T47D (cell line): ENCODE measurements at places on chromosomes 16 and 17.

- no peak for DNase-seq
These were observed 54.2 kb upstream of the CDR2 start for GRCh38 chr16:22428654-22429053.

GRCh38 chr16:89737341-89738071 lies 16.2 kb downstream of the ZNF276 start:
- no peak for DNase-seq

DNA sequence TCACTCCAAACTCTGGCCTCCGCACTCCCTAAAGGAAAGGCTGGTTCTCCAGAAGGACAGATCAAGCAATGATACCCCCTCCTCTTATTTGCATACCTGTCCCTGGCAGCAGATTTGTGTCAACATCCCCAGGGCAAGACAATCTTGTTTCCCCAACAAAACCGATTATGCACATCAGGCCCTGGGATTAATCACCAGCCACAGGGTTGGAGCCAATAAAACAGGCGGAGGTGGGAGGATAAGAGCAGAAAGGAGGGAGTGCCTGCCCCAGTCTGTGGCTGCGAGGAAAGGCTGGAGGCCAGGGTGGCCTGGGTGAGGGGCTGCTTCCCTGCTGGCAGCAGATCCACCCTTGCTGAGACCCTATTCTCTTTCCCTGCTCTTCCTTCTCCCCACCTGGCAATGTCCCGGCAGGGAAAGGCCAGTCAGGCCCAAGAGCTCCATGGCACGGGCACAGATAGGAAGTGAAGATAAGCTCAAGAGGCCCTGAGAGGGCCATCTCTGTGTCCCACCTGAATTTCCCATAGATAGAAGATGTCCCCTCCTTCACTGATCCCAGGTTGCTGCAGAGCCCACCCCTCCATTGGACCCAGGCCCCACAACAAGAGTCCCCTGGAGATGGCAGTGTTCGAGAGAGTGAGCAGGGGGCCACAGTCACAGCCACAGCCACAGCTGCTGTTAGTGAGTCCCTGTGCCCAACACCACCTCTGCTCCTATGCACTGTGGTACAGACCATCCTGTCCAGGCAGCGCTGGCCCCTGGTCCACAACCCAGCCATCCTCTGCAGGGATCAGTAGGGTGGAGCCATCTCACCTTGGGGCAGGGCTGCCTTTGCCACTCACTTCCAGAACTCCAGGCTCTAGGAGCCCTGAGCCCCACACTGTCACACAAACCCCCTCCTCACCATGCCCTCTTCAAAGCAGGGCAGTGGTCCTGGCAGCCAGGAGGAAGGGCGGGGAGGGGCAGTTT lies 137.5 kb downstream of the SDK2 start:
- no peak for DNase-seq

DNA sequence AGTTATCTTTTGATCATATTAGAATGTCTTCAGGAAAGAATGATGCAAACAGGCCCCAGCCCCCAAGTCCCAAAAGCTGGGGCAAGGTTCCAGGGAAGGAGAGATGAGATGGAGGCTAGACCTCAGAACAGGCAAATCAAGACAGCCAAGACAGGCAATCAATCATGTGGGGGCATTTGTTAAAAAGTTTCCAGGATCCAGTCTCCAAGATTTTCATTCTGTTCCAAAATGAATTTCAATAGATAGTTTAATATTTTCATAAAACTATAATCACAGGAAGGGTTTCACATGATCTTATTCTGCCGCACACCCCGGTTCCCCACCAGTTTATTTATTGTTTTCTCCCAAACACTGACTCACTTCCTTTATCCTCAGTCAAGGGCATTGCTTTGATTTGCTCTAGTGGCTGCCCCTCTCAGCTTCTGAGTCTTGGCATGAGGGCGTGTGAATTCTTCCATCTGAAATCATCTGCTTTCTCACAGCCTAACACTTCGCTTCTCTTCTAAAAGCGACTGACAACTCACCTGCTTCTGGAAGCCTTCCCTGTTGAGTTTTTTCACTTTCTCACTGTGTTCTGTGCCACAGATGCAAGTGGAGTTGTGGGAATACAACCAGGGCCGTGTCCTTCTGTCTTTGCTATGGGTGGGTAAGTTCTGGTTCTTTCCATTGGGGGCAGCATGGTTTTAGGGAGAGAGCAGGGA lies 12.2 kb upstream of the TERF2 start:
- peak; percentile 60 for DNase-seq

DNA sequence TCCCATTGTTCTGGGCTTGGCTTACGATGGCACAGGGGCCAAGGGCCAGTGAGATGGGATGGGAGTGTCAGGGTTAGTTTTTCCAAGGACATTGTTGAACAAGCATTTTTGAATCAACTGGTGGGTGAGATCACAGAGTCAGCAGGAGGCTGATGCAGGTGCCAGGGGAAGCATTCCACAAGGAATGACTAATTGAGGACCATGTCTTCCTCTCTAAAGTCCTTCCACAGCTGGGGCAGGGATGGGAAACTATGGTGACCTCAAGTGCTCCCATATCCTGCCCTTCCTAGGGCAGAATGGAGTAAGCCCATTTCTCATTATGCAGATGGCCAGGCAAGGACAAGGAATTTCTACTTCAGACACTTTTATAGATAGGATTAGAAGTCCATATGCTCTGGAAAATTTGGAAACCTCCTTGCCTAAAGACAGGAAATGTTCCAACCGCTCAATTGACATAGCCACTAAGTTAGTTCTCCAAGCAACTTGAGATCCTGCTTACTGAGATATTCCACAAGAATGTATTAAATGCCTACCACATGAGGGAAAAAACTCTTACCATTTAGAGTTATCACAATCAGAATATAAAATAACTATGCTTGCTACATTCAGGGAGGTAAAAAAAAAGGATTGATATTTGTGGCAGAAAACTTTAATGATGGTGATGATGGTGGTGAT lies 21.2 kb upstream of the ENGASE start:
- DNase-seq, result no peak
